ENCODE measurements at places on chromosomes 4 and X. TPM values are rescaled to one million over a fixed set of nuclear protein-coding genes. Genes with fewer than 3 reads are reported as not detected.

The PLS3 gene
- 307 TPM for total RNA-seq

The FATE1 gene
- total RNA-seq: not detected

The PDZD4 gene
- total RNA-seq: not detected

The NXF2 gene
- total RNA-seq: not detected

The HTR2C gene
- not detected for total RNA-seq

The DNAAF6 gene
- not detected for total RNA-seq

The ANXA5 gene
- total RNA-seq: 212 TPM

The MAGEB2 gene
- total RNA-seq: not detected

The RAB33A gene
- total RNA-seq: not detected

The GSX2 gene
- total RNA-seq: not detected
